Fibroblast of upper back skin (primary cell): ENCODE measurements at places on chromosomes 11 and 22.

- DNase-seq, result no peak
Observed at GRCh38 chr22:44098966-44099530, 74.9 kb downstream of the PARVB start.

- DNase-seq, result peak; percentile 36
Observed at GRCh38 chr11:131662317-131662972, 292.0 kb downstream of the NTM start.

GRCh38 chr11:8093931-8094575, 13.0 kb downstream of the TUB start:
- no peak for DNase-seq

DNA sequence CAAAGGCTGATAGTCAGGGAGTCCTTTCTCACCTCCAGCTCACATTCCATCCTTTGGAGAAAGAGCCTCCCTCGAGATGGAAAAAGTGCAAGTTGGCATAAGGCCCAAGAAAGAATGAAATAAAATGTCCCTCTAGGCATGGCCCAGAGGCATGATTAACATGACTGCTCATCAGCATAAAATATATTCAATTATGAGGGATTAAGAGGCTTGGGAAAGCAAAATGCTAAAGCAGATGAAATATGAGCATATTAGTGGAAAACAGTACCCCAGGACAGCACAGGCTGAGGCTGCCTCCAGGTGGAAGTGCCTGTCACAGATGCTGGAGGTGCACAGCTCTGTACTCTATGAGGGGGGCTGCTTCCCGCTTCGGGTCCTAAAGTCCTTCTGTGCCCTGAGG, 347.8 kb upstream of the PLET1 start:
- peak; percentile 27 for DNase-seq

DNA sequence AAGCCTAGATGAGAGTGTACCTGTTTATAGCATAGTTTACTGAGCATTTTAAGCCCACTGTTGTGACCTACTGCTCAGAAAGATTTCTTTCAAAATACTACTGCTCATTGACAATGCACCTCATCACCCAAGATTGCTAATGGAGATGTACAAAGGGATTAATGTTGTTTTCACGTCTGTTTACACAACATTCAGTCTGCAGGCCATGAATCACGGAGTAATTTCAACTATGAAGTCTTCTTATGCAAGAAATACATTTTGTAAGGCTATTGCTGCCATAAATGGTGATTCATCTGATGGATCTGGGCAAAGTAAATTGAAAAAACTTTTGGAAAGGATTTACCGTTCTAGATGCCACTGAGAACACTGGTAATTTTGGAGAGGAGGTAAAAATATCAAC, 112.9 kb downstream of the KIF18A start:
- DNase-seq, result peak; percentile 27

DNA sequence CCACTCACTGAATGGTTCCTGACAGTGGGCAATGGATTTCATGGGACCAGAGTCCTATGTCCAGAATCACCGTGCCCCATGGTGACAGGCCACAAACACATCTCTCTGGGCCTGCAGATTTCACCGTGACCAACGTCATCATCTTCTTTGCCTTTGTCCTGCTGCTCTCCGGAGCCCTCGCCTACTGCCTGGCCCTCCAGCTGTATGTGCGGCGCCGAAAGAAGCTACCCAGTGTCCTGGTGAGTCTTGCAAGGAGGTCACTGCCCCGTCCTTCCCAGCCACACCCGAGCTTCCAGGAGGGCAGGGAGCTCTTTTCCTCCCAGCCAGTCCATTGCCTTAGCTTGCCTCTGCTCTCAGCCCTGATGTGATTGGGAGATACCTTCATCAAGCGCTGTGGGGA, 9.3 kb downstream of the IL10RA start:
- DNase-seq, result no peak

- DNase-seq, result peak; percentile 1
Observed at GRCh38 chr11:26418386-26418912, 86.5 kb downstream of the ANO3 start.

- no peak for DNase-seq
Observed at GRCh38 chr22:43566561-43567332, 154.9 kb downstream of the MPPED1 start.

DNA sequence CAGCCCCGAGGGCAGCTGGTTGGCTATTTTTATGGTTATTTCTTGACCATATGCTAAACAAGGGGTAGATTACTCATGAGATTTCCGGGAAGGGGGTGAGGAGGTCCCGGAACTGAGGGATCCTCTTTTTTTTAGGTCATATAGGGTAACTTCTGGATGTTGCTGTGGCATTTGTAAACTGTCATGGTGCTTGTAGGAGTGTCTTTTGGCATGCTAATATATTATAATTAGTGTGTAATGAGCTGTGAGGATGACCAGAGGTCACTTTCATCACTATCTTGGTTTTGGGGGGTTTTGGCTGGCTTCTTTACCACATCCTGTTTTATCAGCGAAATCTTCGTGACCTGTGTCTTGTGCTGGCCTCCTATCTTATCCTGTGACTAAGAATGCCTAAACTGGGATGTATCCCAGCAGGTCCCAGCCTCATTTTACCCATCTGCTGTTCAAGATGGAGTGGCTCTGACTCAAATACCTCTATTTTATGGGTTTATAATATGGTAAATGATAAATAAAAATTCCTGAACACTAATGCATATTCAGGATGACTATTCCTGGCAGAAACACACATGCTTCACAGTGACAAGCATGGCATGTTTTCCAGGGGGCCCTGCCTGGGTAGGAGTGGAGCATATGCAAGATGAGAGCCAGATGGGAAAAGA, 11.2 kb downstream of the KREMEN1 start:
- no peak for DNase-seq

DNA sequence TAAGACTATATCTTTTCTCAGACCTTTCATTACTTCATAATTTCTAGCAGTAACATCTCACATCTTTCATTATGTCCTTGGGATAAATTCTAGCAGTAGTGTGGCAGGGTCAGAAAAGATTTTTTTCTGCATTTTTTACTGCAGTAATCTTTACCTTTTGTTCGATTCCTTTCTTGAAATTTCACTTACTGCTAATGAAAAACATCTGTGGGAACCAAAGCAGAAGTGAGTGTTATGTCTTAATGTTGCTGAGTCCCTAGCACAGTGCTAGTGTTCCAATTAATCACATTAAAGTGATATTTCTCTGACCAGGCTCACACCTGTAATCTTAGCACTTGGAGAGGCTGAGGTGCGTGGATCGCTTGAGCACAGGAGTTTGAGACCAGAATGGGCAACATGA, 123.6 kb downstream of the EHF start:
- DNase-seq, result no peak

GRCh38 chr11:74015919-74016684, 7.2 kb upstream of the UCP3 start:
- DNase-seq, result no peak

GRCh38 chr11:88329563-88330250, 7.8 kb downstream of the CTSC start:
- no peak for DNase-seq

DNA sequence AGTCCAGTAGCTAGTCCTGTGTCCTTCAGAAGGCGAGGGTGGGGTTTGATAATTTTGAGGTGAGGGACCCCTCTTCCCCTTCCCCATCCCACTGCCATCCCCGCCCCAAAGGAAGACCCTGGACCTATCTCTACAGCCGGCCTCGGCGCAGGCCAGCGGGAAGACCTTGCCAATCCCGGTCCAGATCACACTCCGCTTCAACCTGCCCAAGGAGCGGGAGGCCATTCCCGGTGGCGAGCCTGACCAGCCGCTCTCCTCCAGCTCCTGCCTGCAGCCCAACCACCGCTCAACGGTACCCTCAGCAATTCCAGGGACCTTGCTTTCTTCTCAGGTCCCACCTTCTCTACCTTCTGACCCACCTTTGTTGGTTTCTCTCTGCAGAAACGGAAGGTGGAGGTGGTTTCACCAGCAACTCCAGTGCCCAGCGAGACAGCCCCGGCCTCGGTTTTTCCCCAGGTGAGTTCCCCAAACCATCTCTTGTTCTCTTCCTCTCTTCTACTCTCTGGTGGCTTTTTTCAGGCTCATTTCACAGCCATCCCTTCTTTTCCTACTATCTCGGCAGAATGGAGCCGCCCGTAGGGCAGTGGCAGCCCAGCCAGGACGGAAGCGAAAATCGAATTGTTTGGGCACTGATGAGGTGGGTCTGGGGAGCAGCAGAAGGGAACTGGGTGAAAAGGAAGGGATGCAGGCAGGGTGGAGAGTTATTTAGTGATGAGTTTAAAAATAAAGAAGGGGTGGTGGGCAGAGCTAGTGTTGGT, 1.3 kb downstream of the KAT5 start:
- DNase-seq, result no peak

DNA sequence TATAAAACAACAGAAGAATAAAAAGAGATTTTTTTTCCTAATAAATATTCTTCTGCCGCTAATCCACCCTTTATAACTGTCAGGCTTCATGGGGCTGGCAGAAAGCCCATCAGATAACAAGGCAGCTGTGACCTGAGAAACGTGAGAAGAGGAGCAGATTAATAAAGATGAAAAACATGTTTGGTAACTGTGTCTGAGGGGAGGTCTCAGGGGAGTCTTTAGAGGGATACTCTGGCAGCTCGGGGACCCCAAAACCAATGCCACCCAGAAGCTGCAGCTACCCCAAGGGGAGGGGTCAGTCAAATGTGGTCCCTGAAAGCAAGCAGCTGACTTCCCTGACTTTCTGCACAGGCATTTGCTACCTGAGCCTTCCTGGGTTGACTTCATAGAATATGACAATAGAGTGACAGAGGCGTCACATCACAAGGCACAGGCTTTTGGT, 48.4 kb upstream of the POU2AF1 start:
- no peak for DNase-seq

GRCh38 chr11:29190313-29190712, 826.5 kb downstream of the KCNA4 start:
- no peak for DNase-seq

GRCh38 chr11:2796508-2797113, 89.0 kb downstream of the CDKN1C start:
- no peak for DNase-seq

GRCh38 chr11:46524201-46524770, 69.5 kb downstream of the AMBRA1 start:
- no peak for DNase-seq

- peak; percentile 23 for DNase-seq
Observed at GRCh38 chr11:99693941-99694492, 673.3 kb downstream of the CNTN5 start.

- DNase-seq, result peak; percentile 18
Observed at GRCh38 chr11:110621826-110622225, 90.4 kb downstream of the ARHGAP20 start.

DNA sequence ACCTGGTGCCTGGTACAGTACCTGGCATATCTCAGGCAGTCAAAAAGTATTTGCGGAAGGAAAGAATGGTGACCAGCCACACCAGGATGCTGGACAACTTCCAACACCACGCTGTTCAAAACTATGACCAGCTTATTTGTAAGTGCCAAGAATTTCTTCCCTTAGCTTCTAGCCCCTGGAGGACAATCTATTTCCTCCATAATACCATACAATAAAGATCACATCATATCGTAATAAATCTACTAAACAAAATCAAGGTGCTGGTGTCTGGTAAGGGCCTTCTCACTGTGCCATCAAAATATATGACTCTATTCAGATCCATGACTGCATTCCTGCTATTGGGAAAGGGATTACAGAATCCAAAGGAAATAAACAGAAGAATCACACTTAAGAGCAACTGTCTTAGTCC, 51.5 kb downstream of the ALG9 start:
- DNase-seq, result no peak

- no peak for DNase-seq
Observed at GRCh38 chr22:36197514-36198146, 4.0 kb downstream of the APOL4 start.

DNA sequence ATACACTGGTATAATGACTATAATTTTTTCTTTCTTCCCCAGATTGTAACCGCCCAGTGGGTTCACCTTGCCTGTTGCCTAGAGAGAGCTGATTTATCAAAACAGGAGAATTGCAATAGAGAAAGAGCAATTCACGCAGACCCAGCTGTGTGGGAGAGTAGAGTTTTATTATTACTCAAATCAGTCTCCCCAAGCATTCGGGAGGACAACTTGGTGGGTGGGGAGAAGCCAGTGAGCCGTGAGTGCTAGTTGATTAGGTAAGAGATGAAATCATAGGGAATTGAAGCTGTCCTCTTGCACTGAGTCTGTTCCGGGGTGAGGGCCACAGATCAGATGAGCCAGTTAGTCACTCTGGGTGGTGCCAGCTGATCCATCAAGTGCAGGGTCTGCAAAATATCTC, 73.2 kb downstream of the SLC35F2 start:
- DNase-seq, result peak; percentile 9

DNA sequence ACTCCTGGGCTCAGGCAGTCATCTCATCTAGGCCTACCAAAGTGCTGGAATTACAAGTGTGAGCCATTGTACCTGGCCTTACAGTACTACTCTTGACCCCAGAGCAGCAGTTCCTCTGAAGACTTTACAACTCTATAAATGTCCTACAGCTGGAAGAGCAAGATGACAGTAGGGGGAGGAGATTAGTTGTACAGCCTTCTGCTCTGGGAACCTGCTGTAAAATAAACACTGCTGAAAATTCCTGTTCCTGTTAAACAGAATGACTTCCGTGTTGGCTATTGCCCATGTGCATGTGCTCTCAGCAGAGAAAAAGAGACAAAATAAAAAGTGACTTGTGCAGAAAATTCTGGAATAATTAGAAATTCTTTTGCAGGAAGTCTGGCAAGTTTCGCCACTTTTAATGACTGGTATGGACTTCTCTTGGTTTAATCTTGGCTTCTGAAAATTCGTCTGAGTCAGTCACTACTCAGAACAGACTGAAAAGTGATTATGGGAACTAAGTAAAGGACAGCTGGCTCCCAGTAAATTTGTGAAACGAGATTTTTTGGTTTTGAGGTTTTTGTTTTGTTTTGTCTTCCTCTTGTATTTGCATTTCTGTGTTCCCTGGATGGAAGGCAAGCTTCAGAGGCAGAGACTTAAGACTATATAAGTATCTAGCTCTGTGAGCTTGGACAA, 955.7 kb downstream of the DLG2 start:
- no peak for DNase-seq

GRCh38 chr11:112195951-112196351, 20.6 kb downstream of the BCO2 start:
- no peak for DNase-seq

GRCh38 chr11:33376331-33377310, 119.4 kb downstream of the HIPK3 start:
- no peak for DNase-seq

GRCh38 chr22:19510919-19511341, 13.3 kb downstream of the CLDN5 start:
- no peak for DNase-seq

DNA sequence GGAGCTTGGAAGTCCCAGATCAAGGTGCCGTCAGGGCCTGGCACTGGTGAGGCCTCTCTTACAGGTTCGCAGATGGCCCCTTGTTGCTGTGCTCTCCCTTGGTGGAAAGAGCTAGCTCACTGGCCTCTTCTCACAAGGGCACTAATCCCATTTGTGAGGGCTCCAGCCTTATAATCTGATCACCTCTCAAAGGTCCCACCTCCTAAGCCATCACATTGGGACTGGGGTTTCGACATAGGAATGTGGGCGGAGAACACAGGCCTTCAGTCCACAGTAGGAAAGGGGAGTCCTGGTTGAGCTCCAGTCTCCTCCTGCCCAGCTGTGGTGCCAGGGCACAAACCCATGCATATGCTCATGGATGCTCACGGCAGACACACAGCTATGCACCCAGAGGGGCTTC, 14.0 kb upstream of the LRRC32 start:
- no peak for DNase-seq

GRCh38 chr22:24002851-24003250, 2.4 kb downstream of the GSTT4 start:
- DNase-seq, result no peak
